ENCODE measurements at places on chromosomes 2 and 18.
A peak's percentile ranks its signal among the peaks of the same experiment; 100 is the strongest.

GRCh38 chr2:70104231-70105111 lies 17.2 kb downstream of the PCBP1 start:
- DNase-seq = no peak

GRCh38 chr18:75253784-75254183 lies 43.2 kb downstream of the TSHZ1 start:
- no peak for DNase-seq

GRCh38 chr18:13216092-13216582 lies 2.4 kb upstream of the LDLRAD4 start:
- DNase-seq = peak; percentile 88

DNA sequence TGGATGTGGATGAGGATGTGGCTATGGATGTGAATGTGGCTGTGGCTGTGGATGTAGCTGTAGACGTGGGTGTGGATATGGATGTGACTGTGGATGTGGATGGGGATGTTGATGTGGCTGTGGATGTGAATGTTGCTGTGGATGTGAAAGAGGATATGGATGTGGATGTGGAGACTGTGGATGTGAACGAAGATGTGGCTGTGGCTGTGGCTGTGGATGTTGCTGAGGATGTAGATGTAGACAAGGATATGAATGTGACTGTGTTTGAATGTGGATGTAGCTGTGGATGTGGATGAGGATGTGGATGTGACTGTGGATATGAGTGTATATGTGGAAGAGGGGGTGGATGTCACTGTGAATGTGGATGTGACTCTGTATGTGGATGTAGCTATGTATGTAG lies 884.6 kb upstream of the CHAC2 start:
- DNase-seq = no peak

GRCh38 chr2:231360401-231360800 lies 35.1 kb upstream of the B3GNT7 start:
- DNase-seq = no peak

DNA sequence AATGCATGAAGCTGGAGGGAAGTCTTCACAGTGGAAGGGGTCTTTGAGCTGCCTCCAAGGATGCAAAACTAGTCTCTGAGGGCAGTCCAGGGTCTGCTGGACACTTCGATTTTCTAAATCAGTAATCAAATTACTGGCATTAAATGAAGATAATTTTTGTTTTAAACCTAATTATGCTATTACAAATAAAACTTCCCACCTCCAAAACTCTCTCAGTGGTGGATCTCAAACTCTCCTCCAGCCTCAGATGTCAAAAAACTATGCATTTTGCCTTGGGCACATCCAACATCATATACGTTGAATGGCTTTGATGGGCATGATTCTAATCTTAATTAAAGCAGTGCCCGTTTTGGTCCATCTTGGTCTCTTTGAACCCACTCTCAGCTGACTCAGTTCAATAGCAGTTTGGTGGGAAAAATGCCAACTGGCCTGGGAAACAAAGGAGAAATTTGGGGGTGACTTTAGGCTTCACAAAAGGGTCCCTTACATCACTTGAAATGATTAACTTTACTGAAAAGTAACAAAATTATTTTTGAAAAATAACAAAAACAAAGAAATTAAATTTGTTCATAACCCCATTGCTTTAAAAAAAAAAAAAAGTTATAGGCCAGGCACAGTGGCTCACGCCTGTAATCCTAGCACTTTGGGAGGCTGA lies 5.9 kb upstream of the MYCN start:
- no peak for DNase-seq

- DNase-seq = no peak
These were observed 75.1 kb downstream of the SPRED2 start for GRCh38 chr2:65357095-65357958.

GRCh38 chr2:74524955-74525716 lies 895 bp downstream of the DQX1 start:
- DNase-seq = no peak

DNA sequence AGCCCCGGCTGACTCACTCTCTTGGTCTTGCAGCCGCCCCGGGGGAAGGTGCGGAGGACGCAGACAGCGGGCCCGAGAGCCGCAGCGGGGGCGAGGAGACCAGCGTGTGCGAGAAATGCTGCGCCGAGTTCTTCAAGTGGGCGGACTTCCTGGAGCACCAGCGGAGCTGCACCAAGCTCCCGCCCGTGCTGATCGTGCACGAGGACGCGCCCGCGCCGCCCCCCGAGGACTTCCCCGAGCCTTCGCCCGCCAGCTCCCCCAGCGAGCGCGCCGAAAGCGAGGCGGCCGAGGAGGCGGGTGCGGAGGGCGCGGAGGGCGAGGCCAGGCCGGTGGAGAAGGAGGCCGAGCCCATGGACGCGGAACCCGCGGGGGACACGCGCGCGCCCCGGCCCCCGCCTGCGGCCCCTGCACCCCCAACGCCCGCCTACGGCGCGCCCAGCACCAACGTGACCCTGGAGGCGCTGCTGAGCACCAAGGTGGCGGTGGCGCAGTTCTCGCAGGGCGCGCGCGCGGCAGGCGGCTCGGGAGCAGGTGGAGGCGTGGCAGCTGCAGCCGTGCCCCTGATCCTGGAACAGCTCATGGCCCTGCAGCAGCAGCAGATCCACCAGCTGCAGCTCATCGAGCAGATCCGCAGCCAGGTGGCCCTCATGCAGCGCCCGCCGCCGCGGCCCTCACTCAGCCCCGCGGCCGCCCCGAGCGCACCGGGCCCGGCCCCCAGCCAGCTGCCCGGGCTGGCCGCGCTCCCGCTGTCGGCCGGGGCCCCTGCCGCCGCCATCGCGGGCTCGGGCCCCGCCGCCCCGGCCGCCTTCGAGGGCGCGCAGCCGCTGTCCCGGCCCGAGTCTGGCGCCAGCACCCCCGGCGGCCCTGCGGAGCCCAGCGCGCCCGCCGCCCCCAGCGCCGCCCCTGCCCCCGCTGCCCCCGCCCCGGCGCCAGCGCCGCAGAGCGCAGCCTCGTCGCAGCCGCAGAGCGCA lies 12.7 kb downstream of the SALL3 start:
- no peak for DNase-seq

DNA sequence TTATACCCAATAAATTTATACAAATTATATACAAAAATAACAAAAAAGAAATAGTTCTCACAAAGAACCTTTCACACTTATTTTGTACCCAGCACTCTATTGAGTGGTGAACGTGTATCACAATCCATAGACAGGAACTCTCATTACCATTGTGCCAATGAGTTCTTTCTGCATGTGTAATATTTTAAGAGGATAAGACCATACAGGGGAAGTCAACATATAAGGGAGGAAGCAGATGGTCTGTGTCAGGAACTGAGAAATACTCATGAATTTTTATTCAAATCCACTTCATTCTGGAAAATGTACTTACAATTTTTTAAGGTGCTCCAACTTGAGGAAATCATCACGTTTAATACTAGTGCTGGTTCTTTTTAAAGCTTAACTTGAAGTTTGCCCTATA lies 27.1 kb upstream of the ELOA2 start:
- DNase-seq = no peak

- DNase-seq = no peak
These were observed 169.8 kb downstream of the TRIM43 start for GRCh38 chr2:95761556-95761955.

DNA sequence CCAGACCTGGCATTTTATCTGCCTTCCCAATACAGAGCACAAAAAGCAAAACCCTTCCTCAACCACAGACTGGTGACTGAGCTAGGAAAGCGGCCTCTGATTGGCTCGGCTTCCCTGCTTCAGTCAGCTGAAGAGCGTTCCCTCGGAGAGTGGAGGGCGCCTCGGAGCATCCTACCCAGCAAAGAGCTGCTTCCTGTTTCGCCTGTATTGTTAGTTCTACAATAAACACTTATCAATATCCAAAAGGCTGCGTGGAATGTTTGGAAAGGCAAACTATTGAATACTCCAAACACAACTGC lies 125.0 kb downstream of the CACNB4 start:
- DNase-seq = peak; percentile 74

Measured in dorsolateral prefrontal cortex (tissue), 122 donors.